NCI-H1436 (cell line): ENCODE measurements at places on chromosomes 5 and 9.

GRCh38 chr9:12415361-12415760, 277.8 kb upstream of the TYRP1 start:
- DNase-seq: no peak

DNA sequence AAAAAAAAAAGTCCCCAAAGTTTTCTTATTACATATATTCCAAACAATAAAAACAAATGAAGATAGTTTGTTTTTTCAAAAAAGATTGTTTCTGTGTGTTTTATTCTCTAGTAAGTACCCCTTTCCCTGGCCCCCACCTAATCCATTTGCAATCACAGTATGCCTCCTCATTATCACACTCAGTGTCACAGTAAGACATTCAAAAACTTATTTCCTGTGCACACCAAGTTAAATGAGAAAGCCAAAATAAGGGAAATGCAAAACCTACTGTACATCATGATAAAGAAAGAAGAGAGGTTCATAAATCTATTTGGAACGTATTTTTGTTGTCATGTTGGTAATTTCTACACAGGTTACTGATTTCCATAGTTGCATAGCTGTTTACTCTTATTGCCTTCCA, 62.3 kb downstream of the ST8SIA4 start:
- DNase-seq: no peak

- no peak for DNase-seq
Measured at GRCh38 chr9:127961613-127962155, 19.1 kb downstream of the EEIG1 start.

- DNase-seq: no peak
Measured at GRCh38 chr5:67265951-67266350, 69.4 kb upstream of the CD180 start.

GRCh38 chr5:88502179-88503040, 233.8 kb upstream of the TMEM161B start:
- no peak for DNase-seq

- DNase-seq: no peak
Measured at GRCh38 chr5:82422001-82422740, 144.0 kb upstream of the RPS23 start.

- no peak for DNase-seq
Measured at GRCh38 chr5:9104571-9105339, 441.1 kb downstream of the SEMA5A start.

GRCh38 chr9:136297016-136297691, 6.7 kb downstream of the CCDC187 start:
- no peak for DNase-seq

DNA sequence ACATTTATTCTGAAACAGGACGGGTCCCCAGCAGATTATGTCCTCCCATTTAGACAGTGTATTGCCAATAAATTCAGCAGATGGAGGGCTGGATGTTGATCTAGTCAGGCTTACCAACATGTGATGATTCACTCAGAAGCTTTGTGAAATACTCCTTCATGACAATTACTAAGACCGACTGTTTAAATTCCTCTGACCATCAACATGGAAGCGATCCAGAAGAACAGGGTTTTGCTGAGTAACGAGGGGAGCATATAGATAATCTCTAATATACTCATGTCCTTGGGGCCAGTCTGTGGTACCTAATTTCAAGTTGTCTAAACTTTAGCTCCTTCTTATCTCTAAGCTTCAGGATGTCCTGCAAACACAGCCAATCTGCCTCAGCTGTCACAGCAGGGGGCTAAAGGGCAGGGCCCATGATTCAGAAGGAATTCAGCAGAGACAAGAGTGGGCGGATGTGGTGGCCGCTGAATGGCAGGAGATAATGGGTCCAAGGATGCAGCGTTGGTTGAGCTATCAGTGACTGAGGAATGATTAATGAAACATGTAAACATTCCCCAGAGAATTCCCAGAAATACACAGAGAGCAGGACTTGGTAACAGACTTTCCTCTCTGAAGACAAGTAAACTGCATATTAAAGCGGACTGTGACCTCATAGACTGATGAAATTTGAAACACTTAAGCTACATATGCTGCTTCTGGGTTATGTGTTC, 109.4 kb downstream of the ANKRD55 start:
- DNase-seq: no peak

- no peak for DNase-seq
Measured at GRCh38 chr9:76082057-76082456, 191.6 kb downstream of the PCSK5 start.

DNA sequence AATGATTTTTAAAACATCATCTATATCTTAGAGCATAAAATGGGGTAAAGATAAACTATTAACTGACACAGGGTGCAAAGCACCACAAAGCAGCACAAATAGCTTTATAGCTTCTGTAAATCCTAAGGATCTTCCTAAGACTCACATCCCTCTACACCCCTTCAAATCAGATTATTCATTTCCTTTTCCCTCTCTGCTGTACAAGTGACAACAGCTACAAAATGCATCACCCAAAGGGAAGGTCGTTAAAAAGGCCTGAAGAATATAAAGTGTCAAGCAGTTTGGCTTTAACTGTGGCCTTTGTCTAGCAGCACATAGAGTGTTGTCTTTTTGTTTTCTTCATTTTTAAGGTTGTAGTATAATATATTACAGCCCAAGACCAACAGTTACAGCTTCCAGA, 422.1 kb downstream of the PDE4D start:
- no peak for DNase-seq

DNA sequence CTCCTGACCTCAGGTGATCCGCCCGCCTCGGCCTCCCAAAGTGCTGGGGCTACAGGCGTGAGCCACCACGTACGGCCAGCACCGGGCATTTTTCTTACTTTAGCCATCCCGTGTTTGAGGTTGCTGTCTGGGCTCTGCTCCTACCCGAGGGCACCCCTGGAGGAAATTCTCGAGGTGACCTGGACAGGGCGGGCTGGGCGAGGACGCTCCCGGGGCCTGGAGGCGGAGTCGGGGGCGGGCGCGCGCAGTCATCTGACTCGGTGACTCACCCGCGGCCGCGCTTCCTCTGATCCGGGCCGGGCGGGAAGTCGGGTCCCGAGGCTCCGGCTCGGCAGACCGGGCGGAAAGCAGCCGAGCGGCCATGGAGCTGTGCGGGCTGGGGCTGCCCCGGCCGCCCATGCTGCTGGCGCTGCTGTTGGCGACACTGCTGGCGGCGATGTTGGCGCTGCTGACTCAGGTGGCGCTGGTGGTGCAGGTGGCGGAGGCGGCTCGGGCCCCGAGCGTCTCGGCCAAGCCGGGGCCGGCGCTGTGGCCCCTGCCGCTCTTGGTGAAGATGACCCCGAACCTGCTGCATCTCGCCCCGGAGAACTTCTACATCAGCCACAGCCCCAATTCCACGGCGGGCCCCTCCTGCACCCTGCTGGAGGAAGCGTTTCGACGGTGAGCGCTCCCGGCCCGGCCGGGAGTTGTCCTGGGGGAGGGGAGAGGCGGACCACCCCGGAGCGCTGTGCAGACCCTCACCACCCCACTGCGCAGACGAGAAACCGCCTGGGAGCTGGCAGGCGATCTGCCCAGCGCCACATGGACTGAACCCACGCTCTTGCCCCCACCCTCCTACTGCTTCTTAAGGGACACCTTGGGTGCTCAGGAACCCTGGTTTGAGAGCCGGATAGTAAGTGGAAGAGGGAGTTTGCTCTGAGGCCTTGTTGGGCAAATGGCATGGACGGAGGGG, at the start of gene HEXB:
TSS of gene HEXB (plus strand) at position 334 of the 952 bp plus-strand sequence. CDS start at position 362, 28 bp downstream.
- DNase-seq: peak; percentile 76

DNA sequence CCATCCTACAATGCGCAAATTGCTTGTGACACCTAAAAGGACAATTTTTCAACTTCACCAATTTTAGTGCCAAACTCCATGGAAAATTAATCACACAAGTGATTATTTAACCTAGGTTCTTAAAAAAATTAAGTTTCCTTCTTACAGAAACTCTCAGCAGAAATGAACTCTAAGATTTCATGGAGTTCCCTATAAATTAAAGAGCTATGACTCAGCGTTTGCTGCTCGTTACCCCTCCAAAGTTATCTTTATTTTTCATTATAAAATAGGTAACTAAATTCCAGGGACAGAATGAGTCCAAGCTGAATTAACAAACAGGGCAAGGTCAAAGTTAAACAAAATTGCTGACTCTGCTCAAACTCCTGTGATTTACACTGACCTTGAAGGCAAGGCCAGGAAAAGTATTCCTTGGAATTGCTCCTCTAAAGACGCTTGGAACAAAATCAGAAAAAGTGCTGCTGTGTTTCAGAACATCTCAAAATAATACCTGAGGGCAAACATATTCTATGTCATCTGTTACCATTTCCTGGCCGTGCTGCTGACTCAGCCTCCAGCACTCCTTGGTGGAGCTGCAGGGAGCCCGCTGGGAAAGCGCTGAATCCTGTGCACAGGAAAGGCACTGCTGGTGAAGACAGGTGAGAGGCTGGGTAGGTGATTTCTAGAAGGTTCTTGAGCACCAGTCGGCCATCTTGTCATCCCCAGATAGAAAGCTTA, 2.5 kb upstream of the CMBL start:
- DNase-seq: no peak

DNA sequence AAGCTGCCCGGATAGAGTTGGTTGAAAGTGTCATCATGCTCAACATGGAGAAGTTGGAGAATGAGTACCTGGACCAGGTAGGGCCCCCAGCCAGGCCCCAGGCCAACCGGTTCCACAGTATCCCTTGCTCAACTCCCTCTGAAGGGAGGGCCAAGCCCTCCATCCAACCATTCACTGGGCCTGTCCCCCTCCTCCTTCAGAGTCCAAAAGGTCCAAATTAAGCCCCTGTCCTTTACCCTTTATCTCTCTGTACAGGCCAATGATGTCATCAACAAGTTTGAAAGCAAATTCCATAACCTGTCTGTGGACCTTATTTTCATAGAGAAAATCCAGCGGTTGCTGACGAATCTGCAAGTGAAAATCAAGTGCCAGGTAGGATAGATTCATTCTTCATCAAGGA, 47.2 kb downstream of the CCDC180 start:
- no peak for DNase-seq

DNA sequence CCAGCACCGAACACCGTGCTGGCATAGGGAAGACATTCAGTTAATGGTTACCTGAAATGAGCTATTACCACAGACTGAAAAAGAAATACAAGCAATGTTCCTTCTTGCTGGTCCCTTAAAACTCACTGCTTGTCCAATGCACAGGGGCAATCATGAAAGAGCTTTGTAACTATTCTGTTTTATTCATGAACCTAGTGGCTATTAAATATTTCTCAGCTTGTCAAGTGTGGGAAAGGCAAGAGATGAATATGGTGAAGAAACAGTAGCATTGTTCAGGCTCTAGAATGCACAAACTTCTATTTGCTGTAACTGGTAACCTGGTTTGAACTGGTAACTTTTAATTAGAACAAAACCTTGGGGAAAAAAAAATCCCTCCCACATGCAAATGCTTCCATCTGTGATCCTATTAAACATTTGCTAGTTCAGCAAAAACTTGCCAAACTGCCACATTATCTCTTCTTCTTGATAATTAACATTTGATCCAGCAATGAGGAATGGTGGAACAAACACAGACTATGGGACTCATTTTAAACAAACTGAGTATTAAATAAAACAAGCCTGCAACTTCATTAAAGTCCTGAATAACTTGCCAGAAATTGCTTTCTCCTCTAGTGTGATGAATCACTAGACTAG, 36.1 kb downstream of the YIPF5 start:
- DNase-seq: no peak

GRCh38 chr9:89426384-89426961, 71.4 kb downstream of the SEMA4D start:
- DNase-seq: no peak

DNA sequence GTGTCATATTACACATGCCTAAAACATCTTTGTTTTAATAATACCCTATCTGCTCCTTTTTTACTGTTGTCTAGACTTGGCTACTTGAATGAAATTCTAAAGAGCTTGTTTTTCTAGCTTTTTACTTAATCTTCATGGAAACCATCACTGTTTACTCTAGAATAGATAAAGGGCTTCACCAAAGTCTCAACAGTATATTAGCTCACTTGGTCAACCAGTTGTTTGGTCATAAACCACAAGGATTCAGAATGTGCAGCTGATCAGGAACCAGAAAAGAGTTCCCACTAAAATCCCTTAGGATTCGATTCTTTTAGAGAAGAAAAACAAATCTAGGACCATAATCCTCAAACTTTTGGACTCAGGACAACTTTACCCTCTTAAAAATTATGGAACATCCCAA, 38.0 kb downstream of the CDO1 start:
- no peak for DNase-seq

GRCh38 chr5:150079909-150080461, 6.4 kb downstream of the CSF1R start:
- DNase-seq: no peak

- DNase-seq: peak; percentile 58
Measured at GRCh38 chr9:101530076-101530711, 3.5 kb upstream of the RNF20 start.

- no peak for DNase-seq
Measured at GRCh38 chr9:109421026-109421970, 76.8 kb downstream of the PTPN3 start.

DNA sequence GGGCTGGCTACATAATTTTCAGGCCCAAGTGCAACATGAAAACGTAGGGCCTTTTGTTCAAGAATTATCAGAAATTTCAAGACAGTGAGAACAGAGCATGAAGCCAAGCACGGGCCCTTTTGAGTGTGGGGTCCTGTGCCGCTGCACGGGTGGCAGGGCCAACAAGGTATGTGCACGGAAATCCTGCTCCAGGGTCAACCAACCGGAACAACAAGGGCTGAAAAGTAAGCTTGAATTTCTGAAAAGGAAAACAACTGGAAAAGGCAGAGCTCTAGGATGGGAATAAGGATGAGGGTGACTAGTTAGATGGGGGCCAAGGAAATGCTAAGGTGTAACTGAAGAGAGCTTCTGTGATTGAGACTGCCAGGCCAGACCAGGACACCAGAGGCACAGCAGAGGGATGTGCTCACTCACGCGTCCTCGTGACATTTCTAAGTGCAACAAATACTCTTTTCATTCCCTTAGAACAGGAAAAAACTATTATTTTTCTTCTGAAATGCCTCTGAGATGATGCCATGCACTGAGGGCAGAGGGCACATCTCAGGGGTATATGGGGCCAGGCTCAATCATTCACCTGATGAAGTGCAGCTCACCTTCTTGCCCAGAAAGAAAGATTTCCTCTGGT, 80.6 kb upstream of the LRRTM2 start:
- DNase-seq: no peak

- no peak for DNase-seq
Measured at GRCh38 chr9:88503845-88504764, 30.9 kb upstream of the NXNL2 start.

DNA sequence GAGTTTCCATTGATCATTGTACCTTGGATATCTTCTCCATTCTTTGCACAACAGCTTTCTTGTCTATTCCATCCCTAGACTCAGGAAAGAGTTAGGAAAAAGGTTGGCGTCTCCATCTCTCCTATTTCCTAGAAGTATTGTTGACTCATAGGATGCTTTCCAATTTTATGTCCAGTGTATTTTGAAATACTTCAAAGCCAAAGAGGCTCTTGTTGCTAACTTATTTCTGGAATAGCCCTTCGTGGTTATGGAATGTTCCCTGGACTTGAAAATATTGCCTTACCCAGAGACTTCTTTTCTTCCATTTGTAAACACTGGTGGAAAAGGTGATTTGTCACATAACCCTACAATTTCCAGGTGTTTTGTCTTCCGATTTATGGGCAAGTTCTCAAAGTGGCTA, 402.3 kb upstream of the ZNF608 start:
- no peak for DNase-seq
